ENCODE measurements at places on chromosomes 11 and 22.

DNA sequence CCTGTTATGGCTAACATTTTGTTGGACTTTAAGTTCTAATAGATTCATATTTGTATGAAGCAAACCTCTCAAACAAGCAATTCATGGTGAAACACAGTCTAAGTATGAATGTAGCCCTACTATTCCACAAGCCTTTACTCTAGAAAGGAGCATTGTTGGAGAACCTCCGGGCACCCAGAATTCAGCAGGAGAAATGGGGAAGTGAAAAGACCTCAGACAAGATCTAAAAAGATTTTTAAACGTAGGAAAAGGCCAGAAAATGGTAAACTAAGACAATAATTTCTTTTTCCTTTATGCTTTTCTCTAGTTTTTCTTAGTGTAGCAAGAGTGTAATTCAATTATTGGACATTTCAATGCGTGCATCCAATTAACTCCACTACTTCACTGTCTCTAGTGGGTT, 426.4 kb downstream of the INSC start:
- H3K36me3 ChIP-seq, result peaks cover 8% of the 10 kb centered on the region
- H3K4me1 ChIP-seq, result no peaks in the 10 kb centered on the region
- H3K4me3 ChIP-seq, result no peak overlapping the region

DNA sequence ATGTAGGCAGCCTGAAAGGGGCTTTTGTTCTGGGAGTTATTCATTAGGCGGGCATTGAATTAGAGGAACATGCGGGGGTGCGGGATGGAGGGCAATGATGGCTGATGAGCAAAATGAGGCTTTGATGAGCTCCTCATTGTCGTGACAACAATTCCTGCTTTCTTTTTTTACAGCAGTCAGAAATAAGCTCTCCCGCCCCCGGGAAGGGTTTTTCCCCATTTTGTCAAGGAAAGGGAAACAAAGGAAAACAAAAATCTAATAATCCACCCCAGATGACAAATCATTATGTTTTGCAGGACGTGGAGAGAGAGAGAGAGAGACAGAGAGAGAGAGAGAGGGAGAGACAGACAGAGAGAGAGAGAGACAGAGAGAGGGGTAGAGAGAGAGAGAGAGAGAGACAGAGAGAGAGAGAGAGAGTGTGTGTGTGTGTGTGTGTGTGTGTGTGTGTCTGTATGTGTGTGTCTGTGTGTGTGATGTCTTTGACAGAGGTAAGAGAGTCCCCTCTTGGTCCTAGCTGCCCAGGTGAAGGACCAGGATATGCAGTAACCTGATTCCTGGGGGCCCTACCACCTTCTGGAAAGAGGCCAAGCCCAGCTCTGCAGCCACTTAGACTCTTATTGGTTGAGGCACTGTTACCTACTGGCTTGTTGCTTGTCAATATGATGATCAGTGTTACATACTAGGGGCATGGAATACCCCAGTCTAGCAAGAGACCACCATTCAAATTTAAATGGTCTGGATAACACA, 46.7 kb upstream of the PARVA start:
- peak overlapping the region; percentile 51 for H3K4me3 ChIP-seq
- no peaks in the 10 kb centered on the region for H3K27me3 ChIP-seq
- DNase-seq, result no peak
- H3K4me1 ChIP-seq, result peaks cover 29% of the 10 kb centered on the region
- H3K27ac ChIP-seq, result peak overlapping the region; percentile 14
- no peaks in the 10 kb centered on the region for H3K36me3 ChIP-seq

- H3K4me3 ChIP-seq, result no peak overlapping the region
- peaks cover 14% of the 10 kb centered on the region for H3K36me3 ChIP-seq
- DNase-seq, result no peak
- peaks cover 3% of the 10 kb centered on the region for H3K27me3 ChIP-seq
- peaks cover 5% of the 10 kb centered on the region for H3K4me1 ChIP-seq
Measured at GRCh38 chr22:20112623-20113511, 3.0 kb upstream of the RANBP1 start.

DNA sequence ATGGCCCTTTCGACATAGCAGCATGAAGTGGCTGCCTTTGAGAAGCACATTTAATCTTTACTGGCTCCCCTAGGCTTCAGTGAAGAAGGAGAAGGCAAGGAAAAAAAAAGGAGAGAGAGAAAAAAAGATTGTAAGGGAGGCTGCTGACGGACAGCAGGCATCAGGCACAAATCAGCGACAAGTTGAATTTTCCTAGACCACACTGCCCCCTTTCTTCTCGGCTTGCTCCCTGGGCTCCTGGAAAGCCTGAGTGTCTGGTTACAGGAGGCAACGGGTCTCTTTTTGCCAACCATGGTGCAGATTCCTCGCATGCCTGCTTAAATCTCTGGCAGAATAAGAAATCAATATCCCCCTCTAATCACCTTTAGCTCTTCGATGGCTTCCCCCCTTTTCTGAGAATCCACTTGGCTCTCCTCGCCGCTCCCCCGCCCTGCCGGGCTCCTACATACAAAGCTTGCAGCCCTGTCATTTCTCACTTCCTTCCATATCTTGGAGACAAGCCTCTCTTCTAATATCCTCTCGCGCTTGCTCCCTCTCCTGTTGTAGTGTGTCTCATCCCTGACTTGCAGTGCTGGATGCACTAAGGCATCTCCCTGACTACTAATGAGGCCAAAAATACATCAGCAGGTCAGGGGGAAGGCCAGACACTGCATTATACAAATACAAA, 14.3 kb downstream of the BLID start:
- H3K4me3 ChIP-seq, result no peak overlapping the region
- H3K27ac ChIP-seq, result no peak overlapping the region
- DNase-seq, result peak; percentile 88
- peaks cover 56% of the 10 kb centered on the region for H3K36me3 ChIP-seq
- no peaks in the 10 kb centered on the region for H3K4me1 ChIP-seq

DNA sequence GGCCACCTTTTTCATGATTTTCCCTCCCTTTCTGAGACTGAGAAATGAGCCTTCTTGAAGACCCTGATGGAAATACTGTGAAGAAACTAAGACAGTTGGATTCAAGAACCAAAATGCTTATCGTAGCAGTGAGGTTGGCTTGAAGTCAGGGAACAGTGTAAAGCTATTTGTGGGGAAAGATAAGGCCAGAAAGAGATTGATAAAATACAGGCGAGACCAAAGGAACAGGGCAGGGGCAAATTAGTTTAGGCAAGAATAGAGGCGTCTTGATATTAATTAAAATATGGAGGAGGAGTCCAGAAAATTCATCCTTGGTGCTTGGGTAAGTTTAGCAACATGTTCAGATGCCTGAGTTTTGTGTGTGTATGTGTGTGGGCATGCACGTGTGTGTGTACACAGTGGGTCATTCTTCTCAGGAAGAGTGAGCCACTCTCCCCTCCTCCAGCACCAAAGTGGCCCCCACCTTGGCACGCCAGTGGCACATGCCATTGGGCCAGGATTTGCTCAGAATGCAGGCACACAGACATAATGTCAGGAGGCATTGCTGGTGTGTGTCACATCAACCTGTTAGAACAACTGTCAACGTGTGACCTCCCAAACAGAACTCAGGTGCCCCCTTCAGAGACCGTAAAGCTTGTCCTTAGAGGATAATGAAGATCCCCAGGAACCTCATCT, 3.9 kb upstream of the EHF start:
- H3K27me3 ChIP-seq, result peaks cover 8% of the 10 kb centered on the region
- no peak for DNase-seq
- no peaks in the 10 kb centered on the region for H3K36me3 ChIP-seq
- H3K4me3 ChIP-seq, result no peak overlapping the region

DNA sequence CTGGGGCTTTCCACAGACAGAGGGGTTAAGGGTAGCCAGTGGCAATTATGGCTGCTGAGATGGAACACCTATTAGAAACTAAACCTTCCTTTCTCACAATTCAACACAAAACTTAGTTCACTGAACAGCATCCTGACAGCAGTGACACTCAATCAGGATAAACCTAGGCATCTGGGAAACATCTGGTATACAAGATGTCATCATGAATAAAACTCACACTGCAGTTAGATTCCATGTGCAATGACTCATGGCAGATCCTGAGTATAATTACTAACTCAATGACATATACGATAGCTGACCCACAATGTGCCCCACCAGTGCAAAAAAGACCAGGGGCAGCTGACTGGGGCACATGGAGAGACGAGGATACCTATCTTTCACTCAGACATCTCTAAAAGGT, 17.7 kb downstream of the RBFOX2 start:
- peak; percentile 81 for DNase-seq
- peaks cover 84% of the 10 kb centered on the region for H3K4me1 ChIP-seq
- H3K36me3 ChIP-seq, result no peaks in the 10 kb centered on the region
- H3K4me3 ChIP-seq, result peak overlapping the region; percentile 12
- peak overlapping the region; percentile 92 for H3K27ac ChIP-seq

DNA sequence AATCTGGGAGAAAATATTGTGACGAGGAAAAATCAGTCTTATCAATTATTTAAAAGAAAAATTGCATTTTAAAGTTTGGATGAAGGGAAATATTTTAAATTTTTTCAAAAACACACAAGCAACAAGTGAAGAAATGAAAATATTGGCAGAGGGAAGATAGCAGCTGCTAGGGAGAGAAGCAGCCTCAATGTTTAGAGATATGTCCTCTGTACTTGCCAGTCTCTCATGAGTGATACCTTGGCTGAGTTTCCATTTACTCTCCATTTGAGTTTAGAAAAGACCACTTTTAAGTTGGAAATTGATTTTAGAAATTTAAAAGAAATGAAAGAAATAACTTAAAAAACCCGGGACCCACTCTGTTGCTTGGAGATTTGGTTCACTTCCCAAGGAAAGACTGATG, 88.6 kb upstream of the DBX1 start:
- no peak for DNase-seq
- H3K36me3 ChIP-seq, result no peaks in the 10 kb centered on the region
- peaks cover 14% of the 10 kb centered on the region for H3K27me3 ChIP-seq
- H3K27ac ChIP-seq, result no peak overlapping the region
- no peak overlapping the region for H3K4me3 ChIP-seq

- no peaks in the 10 kb centered on the region for H3K36me3 ChIP-seq
- no peak for DNase-seq
- H3K27ac ChIP-seq, result no peak overlapping the region
- no peaks in the 10 kb centered on the region for H3K4me1 ChIP-seq
Measured at GRCh38 chr11:42620796-42621195, 691.0 kb upstream of the API5 start.

GRCh38 chr11:110929129-110929528, 216.9 kb upstream of the ARHGAP20 start:
- no peaks in the 10 kb centered on the region for H3K36me3 ChIP-seq
- no peak overlapping the region for H3K4me3 ChIP-seq
- H3K27ac ChIP-seq, result no peak overlapping the region
- H3K4me1 ChIP-seq, result no peaks in the 10 kb centered on the region
- no peak for DNase-seq
- H3K27me3 ChIP-seq, result peaks cover 3% of the 10 kb centered on the region

DNA sequence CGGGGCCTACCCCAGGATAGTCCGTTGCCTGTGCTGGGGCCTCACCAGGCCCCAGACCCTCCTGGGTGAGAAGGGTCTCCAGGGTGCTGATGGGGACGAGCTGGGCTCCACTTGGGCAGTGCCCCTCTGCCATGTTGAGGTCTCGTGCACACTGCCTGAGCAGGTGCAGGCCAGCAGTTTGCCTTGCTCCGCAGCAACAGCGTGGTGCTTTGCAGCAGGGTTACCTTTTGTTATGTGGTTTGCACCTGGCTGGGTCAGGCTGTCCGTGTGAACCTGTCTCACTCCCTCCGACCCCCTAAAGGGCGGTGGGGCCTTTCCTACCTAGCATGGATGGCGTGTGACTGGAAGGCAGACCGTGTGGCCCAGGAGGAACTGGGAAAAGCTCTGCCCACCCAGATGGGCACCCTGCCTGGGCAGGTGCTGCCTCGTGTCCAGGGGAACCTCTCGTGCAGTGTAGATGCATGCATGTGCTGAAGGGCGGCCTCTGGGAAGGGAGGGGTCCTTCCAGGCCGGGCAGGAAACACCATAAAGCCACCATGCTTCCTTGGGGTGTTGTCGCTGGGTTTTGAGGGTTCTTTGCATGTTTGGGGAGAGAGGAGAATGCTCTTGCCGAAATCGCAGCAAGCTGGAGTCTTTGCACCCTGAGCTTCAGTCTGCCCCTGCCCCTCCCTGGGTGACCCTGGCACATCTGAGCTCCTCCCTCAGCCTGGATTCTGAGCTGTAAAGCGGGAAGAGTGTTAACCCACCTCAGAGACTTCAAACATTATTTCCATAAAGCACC, 75.4 kb upstream of the PPARA start:
- H3K27ac ChIP-seq, result peak overlapping the region; percentile 99
- no peak for DNase-seq
- peaks cover 46% of the 10 kb centered on the region for H3K4me1 ChIP-seq
- peaks cover 21% of the 10 kb centered on the region for H3K27me3 ChIP-seq

GRCh38 chr11:2358754-2359442, 18.2 kb upstream of the CD81 start:
- peaks cover 14% of the 10 kb centered on the region for H3K27me3 ChIP-seq
- no peak overlapping the region for H3K4me3 ChIP-seq
- no peak for DNase-seq
- no peak overlapping the region for H3K27ac ChIP-seq
- H3K36me3 ChIP-seq, result no peaks in the 10 kb centered on the region

- DNase-seq, result peak; percentile 61
- peaks cover 2% of the 10 kb centered on the region for H3K27me3 ChIP-seq
- peak overlapping the region; percentile 55 for H3K27ac ChIP-seq
- H3K4me1 ChIP-seq, result peaks cover 38% of the 10 kb centered on the region
Measured at GRCh38 chr22:44311855-44312170, 938 bp downstream of the SHISAL1 start.

GRCh38 chr11:76185931-76186401, 20.3 kb downstream of the WNT11 start:
- no peak overlapping the region for H3K27ac ChIP-seq
- no peak overlapping the region for H3K4me3 ChIP-seq
- DNase-seq, result no peak

DNA sequence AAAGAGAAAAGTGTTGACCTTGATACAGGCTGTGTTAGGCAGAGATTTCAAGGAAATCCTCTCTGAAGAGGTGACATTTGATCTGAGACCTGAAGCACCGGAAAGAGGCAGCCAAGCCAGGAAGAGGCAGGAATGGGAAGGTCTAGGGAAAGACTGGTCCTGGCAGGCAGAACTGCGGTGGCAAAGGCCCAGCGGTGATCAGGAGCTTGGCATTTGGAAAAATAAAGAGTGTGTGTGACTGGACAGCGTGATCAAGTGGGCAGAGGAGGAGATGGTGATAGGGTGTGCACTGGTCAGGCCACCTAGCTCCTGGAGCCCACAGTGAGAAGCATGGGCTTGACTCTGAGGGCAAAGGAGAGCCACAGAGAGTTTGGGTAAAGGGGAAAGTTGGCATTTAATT, 27.2 kb upstream of the GAB4 start:
- peaks cover 6% of the 10 kb centered on the region for H3K4me1 ChIP-seq
- H3K27me3 ChIP-seq, result peaks cover 6% of the 10 kb centered on the region
- H3K4me3 ChIP-seq, result no peak overlapping the region
